ENCODE measurements at places on chromosomes 13 and 19. TPM values are rescaled to one million over a fixed set of nuclear protein-coding genes. Genes with fewer than 3 reads are reported as not detected.

DNA sequence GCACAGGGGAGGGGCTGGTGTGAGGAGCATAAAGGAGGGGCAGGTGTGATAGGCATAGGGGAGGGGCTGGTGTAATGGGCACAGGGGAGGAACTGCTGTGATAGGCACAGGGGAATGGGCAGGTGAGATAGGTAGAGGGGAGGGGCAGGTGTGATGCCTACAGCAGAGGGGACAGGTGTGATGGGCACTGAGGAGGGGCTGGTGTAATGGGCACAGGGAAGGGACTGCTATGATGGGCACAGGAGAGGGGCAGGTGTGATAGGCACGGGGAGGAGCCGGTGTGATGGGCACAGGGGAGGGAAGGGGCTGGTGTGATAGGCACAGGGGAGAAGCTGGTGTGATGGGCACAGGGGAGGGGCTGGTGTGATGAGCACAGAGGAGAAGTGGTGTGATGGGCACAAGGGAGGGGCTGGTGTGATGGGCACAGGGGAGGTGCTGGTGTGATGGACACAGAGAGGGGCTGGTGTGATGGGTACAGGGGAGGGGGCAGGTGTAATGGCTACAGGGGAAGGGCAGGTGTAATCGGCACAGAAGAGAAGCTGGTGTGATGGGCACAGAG, 39.5 kb upstream of the POP4 start:
- no peak for DNase-seq

TNPO2 gene
- 78.7 TPM for polyA plus RNA-seq

DNA sequence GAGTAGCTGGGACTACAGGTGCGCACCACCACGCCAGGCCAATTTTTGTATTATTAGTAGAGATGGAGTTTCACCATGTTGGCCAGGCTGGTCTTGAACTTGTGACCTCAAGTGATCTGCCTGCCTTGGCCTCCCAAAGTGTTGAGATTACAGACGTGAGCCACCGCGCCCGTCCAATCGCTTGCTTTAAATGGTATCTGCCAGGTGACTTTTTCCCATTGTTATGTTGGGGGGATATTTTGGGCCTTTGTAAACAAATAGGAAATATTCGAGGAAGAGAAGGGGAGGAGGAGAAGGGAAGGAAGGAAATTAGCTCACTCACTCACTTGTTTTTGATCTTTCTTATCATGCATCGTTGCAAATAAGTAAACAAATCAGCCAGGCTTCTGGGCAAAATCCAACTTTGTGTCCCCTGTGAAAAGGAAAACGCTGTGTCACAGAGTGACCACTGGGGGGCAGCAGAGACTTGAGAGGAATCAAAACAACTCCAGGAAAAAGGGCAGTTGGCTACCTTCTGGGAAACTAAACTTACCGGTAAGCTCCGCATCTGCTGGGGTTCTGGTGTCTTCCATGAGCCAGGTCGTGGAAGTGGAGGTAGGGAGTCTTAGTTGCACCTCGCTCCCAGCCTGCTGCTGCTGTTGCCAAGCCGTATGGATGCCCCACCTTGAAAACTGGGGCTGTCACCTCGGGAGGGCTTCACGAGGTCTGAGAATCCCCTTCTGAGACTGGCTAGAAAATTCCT, 9.3 kb upstream of the RANBP3 start:
- DNase-seq: peak; percentile 84

DNA sequence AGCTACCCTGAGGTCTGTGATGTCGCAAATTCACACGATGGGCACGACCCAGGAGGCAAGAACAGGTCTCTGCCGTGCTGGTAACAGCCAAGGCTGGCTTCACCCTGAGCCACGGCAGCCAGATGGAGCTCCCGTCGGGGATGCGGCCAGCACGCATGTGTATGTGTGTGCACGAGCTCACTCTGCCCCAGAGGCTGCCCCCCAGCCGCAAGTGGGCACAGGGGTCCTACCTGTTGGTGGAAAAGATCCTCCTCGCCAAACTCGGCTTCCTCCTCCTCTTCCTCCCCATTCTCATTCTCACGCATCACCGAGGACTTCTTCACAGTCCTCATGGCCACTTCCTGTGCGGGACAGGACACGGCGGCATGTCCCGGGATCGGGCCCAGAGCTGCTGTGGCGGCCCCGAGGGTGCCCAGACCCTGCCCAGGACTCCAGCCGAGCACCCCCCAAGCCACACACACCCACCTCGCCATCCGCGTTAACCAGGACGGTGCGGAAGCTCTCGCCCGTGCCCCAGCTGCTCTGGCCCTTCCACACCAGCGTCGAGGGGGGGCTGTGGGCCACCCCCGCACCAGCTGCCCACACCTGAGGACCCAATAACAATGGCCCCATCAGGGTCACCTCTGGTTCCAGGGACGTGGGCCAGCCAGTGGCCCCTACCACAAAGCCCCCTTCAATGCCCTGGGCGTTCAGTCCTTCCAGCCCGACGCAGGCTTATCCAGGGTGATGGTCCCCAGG, 4.1 kb upstream of the TIMM13 start:
- no peak for DNase-seq

GRCh38 chr19:35194012-35194984, 34.2 kb downstream of the FAM187B start:
- DNase-seq: no peak

- DNase-seq: peak; percentile 75
Measured at GRCh38 chr19:55437410-55437809, 5.7 kb downstream of the SHISA7 start.

CD79A gene
- polyA plus RNA-seq: 0.40 TPM

DNA sequence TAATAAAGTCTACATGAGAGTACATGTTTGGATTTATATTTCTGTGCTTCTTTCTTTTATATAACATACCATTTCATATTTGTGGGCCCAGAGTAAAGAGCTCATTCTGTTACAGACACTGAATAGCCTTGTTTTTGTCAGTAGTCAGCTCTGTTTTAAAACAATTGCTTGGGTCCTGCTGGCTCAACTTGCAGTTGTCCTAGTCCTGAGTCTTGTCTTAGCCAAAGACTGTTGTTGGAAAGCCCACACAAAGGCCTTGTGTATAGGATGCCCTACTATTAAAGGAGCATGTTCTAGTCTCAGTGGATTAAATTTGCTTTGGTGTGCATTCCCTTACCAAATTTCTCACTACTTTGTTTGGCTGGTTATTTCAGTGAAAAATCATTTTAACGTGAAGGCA, 3.8 kb upstream of the KCNRG start:
- no peak for DNase-seq

DNA sequence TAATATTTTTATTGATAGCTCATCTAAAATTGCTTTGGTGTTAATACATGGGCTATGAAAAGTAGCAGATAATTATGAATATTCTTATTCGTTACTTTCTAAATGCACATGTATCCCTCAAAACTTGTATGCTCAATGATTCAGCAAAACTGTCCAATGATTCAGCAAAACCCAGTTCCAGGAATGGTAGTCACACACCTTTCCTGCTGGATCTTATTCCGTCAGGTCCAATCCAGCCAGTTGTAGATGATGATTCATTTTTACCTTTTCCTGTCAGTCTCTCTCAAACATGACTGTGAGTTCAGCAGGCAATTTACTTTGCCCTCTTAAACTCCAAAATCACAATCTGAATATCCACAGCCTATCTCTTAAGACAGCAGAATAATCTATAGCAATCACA, 1082.6 kb downstream of the EFNB2 start:
- no peak for DNase-seq

DNA sequence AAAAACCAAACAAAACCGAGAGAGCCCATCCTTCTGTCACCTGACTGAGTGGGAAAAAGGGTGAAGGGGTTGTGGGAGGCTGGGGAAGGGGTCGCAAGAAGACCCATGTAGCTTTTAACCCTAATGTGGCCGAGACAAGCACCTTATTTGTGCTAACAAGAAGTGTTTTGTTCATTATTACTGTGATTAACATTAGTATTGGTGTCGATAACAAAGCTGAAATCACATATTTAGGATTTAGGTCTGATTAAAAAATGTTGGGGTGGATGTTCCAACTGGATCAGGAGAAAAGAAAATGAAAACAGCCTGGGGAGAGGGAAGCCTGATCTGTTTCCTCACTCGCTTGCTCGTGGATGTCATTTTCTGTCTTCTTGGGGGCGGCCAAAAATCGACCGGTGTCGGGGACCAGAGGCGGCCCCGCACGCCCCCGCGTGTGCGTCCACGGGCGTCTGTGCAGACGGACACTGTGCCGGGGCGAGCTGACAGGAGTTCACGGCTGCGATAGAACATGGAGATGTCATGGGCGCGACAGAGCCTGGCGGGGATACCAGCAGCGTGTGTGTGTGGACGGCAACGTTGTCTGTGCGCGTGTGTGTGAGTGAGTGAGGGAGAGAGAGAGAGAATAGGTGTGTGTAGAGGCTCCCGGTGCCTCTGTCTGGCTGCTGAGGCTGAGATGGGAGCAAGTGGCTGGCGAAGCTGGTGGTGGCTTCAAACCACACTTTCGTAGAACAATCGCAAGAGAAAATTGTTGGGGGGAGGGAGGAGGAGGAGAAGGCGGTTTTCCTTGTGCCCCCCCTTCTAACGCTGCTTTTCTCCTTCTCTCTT, 29.1 kb downstream of the NFIX start:
- DNase-seq: no peak

GRCh38 chr13:51804295-51805172, 571 bp upstream of the DHRS12 start:
- DNase-seq: no peak

PLA2G4C gene
- polyA plus RNA-seq: 6.8 TPM

CDC42EP5 gene
- 13.0 TPM for polyA plus RNA-seq

- DNase-seq: no peak
Measured at GRCh38 chr19:33616857-33617256, 4.9 kb upstream of the CHST8 start.

GRIN2D gene
- 0.47 TPM for polyA plus RNA-seq

TEX29 gene
- 0.35 TPM for polyA plus RNA-seq

KIR3DL1 gene
- polyA plus RNA-seq: not detected

ZNF577 gene
- polyA plus RNA-seq: 45.9 TPM

- no peak for DNase-seq
Measured at GRCh38 chr13:67662997-67663396, 432.9 kb upstream of the PCDH9 start.

NOTCH3 gene
- polyA plus RNA-seq: 102 TPM

DNA sequence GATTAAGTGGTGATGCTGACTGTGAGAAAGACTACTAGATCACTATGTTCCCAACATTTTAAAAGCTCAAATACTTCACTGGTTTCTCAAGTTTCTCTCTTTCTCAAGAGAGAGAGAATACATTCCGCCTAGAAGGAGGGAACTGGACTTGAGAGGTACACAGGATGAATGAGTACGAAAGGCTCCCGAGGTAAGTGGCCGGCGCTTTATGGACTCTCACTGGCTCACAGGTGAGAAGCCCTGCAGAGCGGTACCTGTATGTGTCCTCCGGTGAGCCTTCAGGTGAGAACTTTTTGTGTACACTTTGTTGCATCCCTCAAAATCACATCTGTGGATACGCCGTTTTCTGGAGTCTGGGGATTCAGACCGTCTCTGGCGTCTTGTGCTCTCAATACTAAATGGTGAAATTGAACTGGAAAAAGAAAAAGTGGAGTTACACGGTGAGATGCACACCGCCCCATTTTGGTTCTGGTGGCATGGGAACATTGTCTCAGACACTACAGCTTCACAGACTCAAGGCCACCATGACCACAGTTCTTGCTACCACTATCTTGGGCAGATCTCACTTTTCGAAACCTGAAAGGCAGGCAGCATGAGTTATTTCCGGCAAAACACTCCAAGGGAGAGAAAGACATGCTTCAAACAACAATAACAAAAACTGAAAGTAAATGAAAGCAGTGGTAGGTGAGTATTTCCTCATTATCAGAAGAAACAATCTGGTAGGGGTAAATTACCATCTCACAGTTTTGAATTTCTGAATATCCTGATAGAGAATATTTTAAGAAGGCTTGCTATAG, 418.9 kb downstream of the KLF12 start:
- DNase-seq: no peak

PCDH20 gene
- polyA plus RNA-seq: 6.4 TPM

DNA sequence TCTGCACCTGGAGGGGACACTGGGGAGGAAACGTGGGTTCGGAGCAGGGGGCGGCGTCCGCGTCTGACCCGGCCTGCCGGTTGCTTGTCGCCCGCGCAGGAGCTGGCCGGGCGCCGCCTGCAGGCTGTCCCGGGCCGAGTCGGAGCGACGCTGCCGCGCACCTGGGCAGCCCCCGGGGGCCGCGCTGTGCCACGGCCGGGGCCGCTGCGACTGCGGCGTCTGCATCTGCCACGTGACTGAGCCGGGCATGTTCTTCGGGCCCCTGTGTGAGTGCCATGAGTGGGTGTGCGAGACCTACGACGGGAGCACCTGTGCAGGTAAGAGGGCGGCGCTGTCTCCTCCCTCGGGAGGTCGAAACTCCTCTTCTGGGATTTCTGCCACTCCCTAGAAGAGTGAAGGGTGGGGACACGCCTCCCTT, 1.3 kb downstream of the ITGBL1 start:
- no peak for DNase-seq

- no peak for DNase-seq
Measured at GRCh38 chr19:28067882-28068281, 1145.1 kb downstream of the UQCRFS1 start.

DNA sequence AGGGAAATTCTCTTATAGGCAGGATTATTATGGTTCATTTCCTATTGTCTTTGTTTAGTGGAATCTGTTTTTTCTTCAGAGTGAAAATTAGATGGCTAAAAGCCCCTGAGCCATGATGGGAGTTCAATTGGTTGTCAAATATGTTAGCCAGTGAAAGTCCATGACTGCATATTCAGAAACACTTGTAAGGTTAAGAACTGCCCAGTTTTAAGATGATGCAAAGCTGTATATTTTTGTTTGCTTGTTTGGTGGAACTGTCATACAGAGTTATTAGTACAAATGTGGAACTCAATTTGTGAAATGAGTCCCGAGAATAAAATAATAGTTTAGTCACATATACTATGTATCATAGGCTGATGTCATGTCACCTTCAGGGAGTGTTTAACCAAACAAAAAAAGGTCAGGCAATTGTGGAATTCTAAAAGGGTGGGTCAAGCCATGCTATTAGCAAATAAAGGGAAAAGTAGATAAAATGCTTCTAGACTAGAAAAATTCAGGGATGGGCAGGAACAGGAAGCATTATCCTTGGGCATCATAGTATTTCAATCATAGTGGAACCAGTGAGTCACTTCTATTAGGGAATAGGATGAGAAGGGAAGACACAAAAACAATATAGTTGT, 248.3 kb upstream of the SLITRK1 start:
- no peak for DNase-seq

ZNF610 gene
- 14.9 TPM for polyA plus RNA-seq

THSD8 gene
- 5.4 TPM for polyA plus RNA-seq

GRCh38 chr19:41696402-41697197, 8.5 kb upstream of the CEACAM7 start:
- peak; percentile 30 for DNase-seq

GRCh38 chr13:85080691-85081090, 718.5 kb downstream of the SLITRK6 start:
- DNase-seq: no peak

Data from left kidney (tissue), 8 donors.